ENCODE measurements at places on chromosomes 7 and 10. TPM values are rescaled to one million over a fixed set of nuclear protein-coding genes. Genes with fewer than 3 reads are reported as not detected.
A peak's percentile ranks its signal among the peaks of the same experiment; 100 is the strongest.

NEUROD6 gene
- not detected for total RNA-seq

DEPP1 gene
- total RNA-seq = 10.3 TPM

RASA4B gene
- 7.4 TPM for total RNA-seq

C10orf105 gene
- total RNA-seq = not detected

CCDC172 gene
- total RNA-seq = not detected

ANKRD61 gene
- total RNA-seq = not detected

TRAPPC14 gene
- total RNA-seq = 20.3 TPM

SLC18A3 gene
- 0.34 TPM for total RNA-seq

AGMO gene
- 1.7 TPM for total RNA-seq

HOXA2 gene
- not detected for total RNA-seq

PAX2 gene
- 1.4 TPM for total RNA-seq

IL6 gene
- total RNA-seq = not detected

CCL24 gene
- total RNA-seq = not detected

DNA sequence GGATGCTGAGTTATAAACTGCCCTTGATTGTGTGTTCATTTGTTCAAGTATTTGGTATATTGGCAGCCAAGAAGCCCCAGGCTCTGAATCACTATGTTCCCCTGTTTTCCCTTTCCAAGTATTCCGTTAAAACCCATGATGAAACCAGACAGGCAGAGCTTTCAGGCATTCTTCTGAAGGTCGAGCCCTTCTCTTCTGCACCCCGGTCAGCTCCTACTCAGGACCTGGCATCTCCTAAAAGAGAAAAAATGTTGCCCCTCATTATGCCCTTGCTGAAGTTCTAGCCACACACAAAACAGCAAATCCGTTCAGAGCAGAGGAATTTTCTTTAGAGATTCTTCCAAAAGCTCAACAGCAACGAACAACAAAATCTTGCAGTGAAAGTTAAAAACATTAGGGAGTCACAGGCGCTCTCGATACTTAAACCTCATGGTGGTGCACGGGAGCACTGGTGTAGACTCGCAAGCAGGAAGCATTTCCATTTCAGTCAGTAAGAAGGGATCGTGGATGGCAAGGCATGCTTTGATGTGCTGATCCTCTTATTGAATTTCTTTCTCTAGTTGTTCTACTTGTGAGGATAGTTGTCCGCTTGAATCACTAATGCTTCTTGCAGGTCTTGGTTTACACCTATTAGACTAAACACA is 264.9 kb downstream of the SKIDA1 start:
- no peak overlapping the region for H3K4me3 ChIP-seq
- no peak for DNase-seq
- H3K36me3 ChIP-seq = no peaks in the 10 kb centered on the region
- H3K27me3 ChIP-seq = no peaks in the 10 kb centered on the region
- peaks cover 4% of the 10 kb centered on the region for H3K4me1 ChIP-seq
- H3K27ac ChIP-seq = no peak overlapping the region

GRCh38 chr10:131444286-131444685 is 132.8 kb upstream of the TCERG1L start:
- no peak for DNase-seq
- no peaks in the 10 kb centered on the region for H3K4me1 ChIP-seq
- H3K4me3 ChIP-seq = no peak overlapping the region
- no peaks in the 10 kb centered on the region for H3K27me3 ChIP-seq
- no peaks in the 10 kb centered on the region for H3K36me3 ChIP-seq

- no peaks in the 10 kb centered on the region for H3K27me3 ChIP-seq
- DNase-seq = peak; percentile 84
- H3K27ac ChIP-seq = no peak overlapping the region
Measured at GRCh38 chr7:4056552-4057288, 625.4 kb upstream of the FOXK1 start.

DNA sequence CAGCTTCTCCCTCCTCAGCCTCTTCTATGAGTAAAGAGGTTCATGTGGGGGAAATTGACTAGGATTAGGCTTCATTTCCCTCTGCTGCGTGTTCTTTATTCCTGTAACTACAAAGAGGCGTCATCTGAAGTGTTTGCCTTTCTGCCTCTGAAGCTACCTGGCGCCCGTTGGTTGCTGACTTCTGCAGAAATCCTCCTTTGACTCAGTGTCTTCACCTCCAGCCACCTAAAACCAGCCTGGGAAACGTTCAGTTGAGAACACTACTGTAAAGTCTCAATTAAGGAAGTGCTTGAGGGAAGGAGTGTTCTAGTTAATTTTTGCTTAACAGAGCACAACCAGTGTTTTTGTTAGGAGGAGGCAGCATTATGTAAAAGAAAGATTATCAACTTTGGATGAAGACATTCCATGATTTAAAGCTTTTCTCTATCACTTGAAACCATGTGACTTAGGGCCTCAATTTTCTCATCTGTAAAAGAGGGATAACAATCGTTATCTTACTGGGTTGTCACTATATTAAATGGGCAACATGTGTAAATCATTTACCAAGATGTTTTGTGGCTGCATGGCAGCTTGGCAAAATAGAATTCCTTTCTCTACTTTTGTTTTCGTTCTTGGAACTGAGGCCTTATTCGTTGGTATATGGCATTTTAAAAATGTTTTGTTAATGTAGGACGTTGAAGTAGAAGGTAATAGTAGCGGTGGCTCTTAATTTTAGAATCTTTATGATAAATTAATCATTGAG is 642.9 kb downstream of the SDK1 start:
- H3K27me3 ChIP-seq = no peaks in the 10 kb centered on the region
- H3K4me3 ChIP-seq = no peak overlapping the region
- peaks cover 14% of the 10 kb centered on the region for H3K4me1 ChIP-seq
- peaks cover 2% of the 10 kb centered on the region for H3K36me3 ChIP-seq

GRCh38 chr10:130729876-130730275 is 581.6 kb downstream of the TCERG1L start:
- DNase-seq = no peak
- H3K27ac ChIP-seq = no peak overlapping the region
- no peaks in the 10 kb centered on the region for H3K4me1 ChIP-seq
- H3K36me3 ChIP-seq = peaks cover 3% of the 10 kb centered on the region

- no peaks in the 10 kb centered on the region for H3K27me3 ChIP-seq
- H3K36me3 ChIP-seq = peaks cover 15% of the 10 kb centered on the region
- peaks cover 70% of the 10 kb centered on the region for H3K4me1 ChIP-seq
- H3K4me3 ChIP-seq = peak overlapping the region; percentile 76
- peak overlapping the region; percentile 87 for H3K27ac ChIP-seq
Measured at GRCh38 chr10:13891128-13892000, 304.6 kb downstream of the PRPF18 start.

DNA sequence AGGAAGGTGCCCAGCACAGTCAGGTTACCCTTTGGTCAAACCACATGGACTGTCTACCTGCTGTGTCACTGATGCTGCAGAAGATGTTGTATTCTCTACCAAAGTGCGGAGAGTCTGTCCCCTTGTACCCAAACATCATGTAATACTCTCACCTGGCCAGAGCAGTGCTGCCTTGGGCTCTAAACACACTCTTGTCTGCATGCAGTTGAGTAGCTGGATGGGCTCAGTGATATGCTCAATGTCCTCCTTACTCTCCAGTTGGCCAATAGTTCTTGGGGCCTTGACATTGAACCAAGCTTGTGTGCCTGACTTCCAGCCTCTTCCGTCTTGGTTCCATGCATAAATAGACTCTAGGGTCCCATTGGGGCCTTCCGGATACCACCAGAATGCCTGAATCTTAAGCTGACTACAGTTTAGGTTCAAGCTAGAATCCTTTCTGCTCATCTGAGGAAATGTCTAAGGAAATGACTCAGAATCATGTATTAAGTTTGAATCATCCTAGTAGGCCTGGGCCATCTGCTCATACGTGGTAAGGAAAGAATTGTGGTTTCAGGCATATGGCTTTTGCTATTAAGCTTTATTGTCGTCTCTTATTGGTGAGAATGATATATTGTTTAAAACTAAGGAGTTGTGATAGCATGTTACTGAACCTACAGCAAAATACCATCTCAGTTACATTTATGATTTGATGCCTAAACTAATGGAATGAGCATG is 118.0 kb downstream of the OTUD1 start:
- no peak overlapping the region for H3K27ac ChIP-seq
- no peak for DNase-seq
- H3K4me1 ChIP-seq = no peaks in the 10 kb centered on the region
- no peaks in the 10 kb centered on the region for H3K36me3 ChIP-seq

DNA sequence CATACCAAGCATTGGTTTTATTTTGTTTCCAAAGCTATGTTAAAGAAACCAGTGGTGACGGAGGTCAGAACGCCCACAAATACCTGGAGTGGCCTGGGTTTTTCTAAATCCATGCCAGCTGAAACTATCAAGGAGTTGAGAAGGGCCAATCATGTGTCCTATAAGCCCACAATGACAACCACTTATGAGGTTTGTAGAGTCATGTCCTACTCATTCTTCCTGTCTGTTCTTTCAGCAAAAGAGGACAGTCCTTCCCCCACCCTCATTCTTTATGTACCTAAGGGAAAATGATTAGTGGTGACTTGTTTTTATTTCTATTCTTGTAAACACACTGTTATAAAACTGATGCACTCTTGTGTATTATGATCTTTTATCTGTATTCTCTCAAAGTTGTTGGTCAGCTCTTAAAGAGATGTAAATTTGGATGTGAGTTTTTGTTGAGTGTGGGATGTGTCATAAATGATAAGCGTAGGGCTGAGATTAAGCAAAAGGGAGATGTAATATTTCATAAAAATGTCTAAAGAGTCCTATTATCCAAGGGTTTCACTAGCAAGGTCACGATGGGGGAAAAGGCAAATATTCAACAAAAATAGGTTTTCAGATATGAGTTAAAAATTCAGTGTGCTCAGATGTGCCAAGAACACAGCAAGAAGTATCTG is 294.4 kb downstream of the BICC1 start:
- peak overlapping the region; percentile 45 for H3K27ac ChIP-seq
- H3K36me3 ChIP-seq = peaks cover 45% of the 10 kb centered on the region
- no peak for DNase-seq
- H3K4me1 ChIP-seq = peaks cover 22% of the 10 kb centered on the region

- peaks cover 2% of the 10 kb centered on the region for H3K36me3 ChIP-seq
- no peak for DNase-seq
- no peak overlapping the region for H3K4me3 ChIP-seq
- peaks cover 5% of the 10 kb centered on the region for H3K4me1 ChIP-seq
- no peak overlapping the region for H3K27ac ChIP-seq
Measured at GRCh38 chr10:100713049-100713858, 32.1 kb upstream of the PAX2 start.

GRCh38 chr10:78914502-78915189 is 154.1 kb upstream of the ZMIZ1 start:
- peaks cover 30% of the 10 kb centered on the region for H3K4me1 ChIP-seq
- H3K36me3 ChIP-seq = no peaks in the 10 kb centered on the region
- H3K27me3 ChIP-seq = peaks cover 6% of the 10 kb centered on the region
- H3K4me3 ChIP-seq = no peak overlapping the region
- H3K27ac ChIP-seq = no peak overlapping the region

GRCh38 chr10:123991611-123992570 is 100.3 kb upstream of the CPXM2 start:
- H3K27me3 ChIP-seq = peaks cover 40% of the 10 kb centered on the region
- no peak overlapping the region for H3K4me3 ChIP-seq
- DNase-seq = peak; percentile 82
- peaks cover 23% of the 10 kb centered on the region for H3K4me1 ChIP-seq
- no peaks in the 10 kb centered on the region for H3K36me3 ChIP-seq

DNA sequence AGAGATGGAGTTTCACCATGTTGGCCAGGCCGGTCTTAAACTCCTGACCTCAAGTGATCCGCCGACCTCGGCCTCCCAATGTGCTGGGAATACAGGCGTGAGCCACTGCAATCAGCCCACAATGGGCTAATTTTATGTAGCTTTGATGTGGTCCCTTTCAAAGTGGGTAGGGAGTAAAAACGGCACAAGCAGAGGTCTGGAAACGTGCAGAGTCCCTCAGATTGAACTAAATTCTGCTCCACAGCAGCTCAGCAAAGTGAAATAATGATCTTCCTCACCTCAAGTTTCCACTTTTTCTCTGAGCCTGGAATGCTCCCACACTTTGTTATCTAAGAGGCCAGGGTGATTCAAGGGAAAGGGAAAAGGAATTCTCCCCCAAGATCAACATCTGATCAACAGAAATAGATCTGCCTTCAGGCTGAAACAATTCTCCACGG is 6.1 kb downstream of the CCDC3 start:
- no peak for DNase-seq
- H3K4me3 ChIP-seq = no peak overlapping the region
- H3K27me3 ChIP-seq = peaks cover 11% of the 10 kb centered on the region
- H3K4me1 ChIP-seq = peaks cover 14% of the 10 kb centered on the region

DNA sequence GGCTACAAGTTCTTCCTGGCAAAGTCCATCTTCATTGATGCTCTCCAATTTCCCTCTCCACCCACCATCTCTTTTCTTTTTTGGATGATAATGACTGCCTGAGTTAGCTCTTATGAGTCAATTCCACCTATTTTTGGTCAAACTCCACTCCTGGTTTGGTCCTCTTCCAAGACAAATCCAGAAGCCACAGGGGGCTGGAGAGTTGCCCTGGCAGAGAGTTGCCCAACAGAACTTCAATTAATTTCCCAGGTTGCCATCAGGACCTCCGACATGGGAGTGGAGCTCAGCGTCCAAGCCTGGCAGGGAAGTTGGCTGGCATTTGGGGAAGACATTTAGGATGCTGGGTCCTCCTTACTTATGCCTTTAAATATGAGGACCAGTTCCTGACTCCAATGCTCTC is 29.2 kb upstream of the KCNMA1 start:
- peaks cover 8% of the 10 kb centered on the region for H3K4me1 ChIP-seq
- H3K27me3 ChIP-seq = peaks cover 3% of the 10 kb centered on the region
- no peak overlapping the region for H3K4me3 ChIP-seq
- no peaks in the 10 kb centered on the region for H3K36me3 ChIP-seq

GRCh38 chr7:115145512-115145911 is 223.6 kb downstream of the MDFIC start:
- peaks cover 3% of the 10 kb centered on the region for H3K27me3 ChIP-seq
- H3K27ac ChIP-seq = no peak overlapping the region
- DNase-seq = no peak
- peaks cover 8% of the 10 kb centered on the region for H3K4me1 ChIP-seq
- no peak overlapping the region for H3K4me3 ChIP-seq

- peaks cover 5% of the 10 kb centered on the region for H3K36me3 ChIP-seq
- no peaks in the 10 kb centered on the region for H3K27me3 ChIP-seq
- peak overlapping the region; percentile 6 for H3K27ac ChIP-seq
- DNase-seq = no peak
- H3K4me3 ChIP-seq = no peak overlapping the region
Measured at GRCh38 chr7:3965794-3966395, 664.8 kb downstream of the SDK1 start.

DNA sequence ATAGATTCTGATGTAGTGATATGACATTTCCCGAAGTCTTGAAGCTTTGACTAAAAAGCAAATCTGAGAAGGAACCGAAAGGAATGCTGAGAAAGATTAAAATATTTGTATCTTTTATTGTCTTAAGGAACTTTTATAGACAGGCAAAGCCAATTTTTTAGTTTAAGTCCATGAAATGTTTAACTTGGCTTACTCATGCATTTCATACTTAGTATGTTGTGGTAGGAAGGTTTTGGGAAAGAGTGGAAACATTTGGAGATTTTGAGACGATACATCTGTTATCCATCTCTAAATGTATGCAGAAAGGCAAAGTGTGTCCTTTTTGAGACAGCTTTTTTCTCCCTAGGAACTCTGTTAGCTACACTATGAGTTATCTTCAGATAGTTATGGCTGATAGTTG is 10.1 kb downstream of the TBC1D12 start:
- peak overlapping the region; percentile 48 for H3K4me3 ChIP-seq
- no peak for DNase-seq
- H3K4me1 ChIP-seq = peaks cover 70% of the 10 kb centered on the region
- peak overlapping the region; percentile 74 for H3K27ac ChIP-seq
- no peaks in the 10 kb centered on the region for H3K27me3 ChIP-seq
- H3K36me3 ChIP-seq = peaks cover 2% of the 10 kb centered on the region
